ENCODE measurements at places on chromosomes 2 and 18.

- DNase-seq, result peak; percentile 96
Observed at GRCh38 chr2:109331896-109332848, 203.2 kb downstream of the SH3RF3 start.

DNA sequence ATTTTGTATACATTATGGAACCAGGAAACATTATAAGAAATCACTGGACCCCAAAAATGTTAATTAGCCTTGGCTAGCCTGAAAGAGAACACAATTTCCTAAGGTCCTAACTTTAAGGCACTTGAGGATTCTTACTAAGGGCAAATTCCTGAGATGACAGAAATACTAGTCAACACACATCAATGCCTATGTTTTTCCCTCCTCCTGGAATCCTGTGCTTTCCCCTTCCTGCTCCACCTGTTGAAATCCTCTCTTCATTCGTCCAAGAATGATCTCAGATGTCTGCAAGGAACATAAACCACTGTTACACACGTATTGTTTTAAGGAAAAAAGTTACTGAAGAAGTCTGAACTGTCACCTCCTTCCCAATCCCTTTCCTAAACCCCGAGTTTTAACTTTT lies 21.2 kb upstream of the DARS1 start:
- no peak for DNase-seq

- DNase-seq, result peak; percentile 82
Observed at GRCh38 chr2:163213661-163214081, 375.1 kb upstream of the KCNH7 start.

DNA sequence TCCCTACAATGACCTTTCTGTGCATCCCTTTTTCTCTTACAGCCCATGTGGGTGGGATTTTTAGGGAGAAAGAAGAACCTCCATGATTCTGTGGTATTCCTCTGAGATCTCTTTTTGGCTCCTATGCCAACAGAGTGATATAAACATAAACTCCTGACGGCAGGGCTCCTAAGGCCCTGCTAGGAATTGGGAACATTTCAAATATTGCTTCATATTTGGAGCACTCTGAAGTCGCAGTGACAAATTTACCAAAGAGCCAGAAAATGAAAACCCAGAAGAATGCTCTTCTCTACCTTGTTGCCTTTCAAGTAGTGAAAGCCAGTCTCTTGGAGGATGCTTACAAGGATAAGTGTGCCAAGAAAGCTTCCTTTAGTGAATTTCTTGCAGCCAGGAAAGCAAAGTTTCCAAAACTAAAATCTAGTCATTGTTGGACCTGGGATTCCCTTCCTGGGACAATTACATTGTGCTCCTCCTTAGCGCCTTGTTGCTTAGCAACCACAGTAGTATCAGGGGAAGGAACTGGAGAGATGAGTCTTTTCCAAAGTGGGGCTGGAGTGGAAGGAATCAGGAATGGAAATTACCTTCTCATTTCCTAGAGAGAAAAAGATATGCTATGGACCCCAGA lies 7.3 kb upstream of the SETBP1 start:
- peak; percentile 27 for DNase-seq

GRCh38 chr2:33121416-33121815 lies 174.7 kb downstream of the LTBP1 start:
- DNase-seq, result no peak

- DNase-seq, result no peak
Observed at GRCh38 chr2:8581601-8582041, 100.2 kb upstream of the ID2 start.

GRCh38 chr18:6404834-6405233 lies 9.9 kb downstream of the L3MBTL4 start:
- DNase-seq, result no peak

DNA sequence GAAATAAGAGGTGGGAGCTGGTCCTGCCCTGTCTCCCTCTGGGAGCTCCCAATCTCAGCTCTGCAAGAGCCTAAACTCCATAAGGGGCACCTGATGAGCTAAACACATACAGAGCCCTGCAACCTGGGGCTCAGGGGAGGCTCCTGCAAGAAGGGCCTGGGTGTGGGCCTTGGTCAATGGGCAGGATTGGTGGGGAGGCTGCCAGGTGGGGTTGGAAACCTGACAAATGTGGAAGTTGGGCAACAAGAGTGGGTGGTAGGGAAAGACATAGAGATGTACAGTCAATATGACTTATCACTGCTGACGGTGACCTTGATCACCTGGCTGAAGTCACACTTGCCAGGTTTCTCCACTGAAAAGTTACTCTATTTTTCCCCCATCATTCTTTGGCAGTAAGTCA lies 209.9 kb downstream of the TTC32 start:
- no peak for DNase-seq

DNA sequence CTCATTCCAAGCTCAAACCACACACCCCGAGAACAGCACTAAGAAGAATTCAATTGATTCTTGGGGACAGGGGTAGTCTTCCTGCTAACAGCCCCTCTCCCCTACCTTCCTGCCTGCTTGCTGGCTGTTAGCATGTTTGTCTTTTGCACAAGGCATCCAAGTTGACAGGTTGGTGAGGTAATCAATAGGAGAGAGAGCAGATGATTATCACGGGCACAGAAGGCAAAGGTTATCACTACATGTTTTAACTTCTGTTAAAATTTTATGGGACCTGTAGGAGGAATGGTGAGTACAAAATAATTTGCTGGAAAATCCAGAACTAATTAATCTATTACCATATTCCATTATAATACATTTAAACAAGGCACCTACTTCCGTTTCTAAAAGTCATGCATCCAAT lies 442.1 kb upstream of the TCF4 start:
- no peak for DNase-seq

DNA sequence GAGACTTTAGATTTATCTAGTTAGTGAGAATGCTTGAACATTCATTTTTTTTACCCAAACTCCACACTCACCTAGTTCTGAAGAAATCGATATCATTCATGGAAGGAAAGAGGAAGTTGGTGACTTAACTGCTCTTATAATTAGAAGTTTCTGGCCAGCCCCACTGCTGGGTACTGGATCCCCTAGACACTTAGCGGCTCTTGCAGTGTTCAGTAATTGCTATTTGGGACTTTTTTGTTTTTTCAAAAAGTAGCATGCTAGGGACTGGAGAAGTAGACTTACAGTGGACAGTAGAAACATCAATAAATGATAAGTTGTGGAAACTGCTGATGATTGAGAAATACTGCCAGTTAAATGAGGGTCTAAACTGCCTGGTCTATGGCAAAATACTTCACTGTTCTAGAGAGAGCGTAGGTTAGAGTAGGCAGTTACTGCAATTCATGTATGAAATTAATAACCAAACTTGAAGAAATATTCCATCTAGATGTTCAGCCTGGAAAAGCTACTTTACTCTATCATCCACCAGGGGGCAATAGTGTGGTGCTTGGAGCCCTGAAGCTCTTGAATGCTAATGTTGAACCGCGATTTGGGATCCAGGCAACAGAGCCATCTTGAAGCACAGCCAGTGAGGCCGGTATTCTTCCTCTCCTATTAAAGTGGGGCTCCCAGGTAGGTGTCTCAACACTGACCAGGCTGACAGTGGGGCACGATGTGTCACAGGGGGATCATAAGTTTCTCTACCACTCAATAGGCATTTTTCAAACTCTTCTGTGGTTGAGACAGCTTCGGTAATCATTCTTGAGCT lies 146.1 kb upstream of the SESTD1 start:
- peak; percentile 60 for DNase-seq

DNA sequence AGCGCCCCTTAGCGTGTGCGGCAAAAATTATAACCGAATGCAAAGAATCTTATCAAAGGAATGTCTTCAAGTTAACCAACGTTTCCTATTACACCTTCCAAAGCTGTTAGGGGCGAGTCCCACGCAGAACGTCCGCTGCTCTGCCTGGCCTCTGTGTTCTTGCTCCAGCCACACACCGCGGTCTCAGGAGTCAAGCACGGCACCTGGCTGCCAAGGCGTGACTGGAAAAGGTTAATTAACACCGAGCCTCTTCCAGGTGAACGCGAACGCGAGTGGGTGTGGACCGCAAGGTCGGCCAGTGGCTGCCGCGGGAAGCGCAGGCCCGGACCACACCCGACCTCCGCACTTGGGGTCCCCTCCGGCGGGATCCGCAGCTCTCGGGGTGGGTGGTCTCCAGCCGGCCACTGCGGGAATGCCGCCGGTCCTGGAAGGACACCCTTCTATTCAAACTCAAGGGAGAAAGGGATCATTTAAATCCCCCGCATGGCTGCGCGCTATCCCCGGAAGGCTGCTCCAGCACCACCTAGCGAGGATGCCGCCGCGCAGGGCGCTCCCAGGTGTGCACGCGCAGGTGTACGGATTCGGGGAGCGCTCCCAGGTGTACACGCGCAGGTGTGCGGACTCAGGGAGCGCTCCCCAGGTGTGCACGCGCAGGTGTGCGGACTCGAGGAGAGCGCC lies 830 bp downstream of the CYB5A start:
- no peak for DNase-seq

DNA sequence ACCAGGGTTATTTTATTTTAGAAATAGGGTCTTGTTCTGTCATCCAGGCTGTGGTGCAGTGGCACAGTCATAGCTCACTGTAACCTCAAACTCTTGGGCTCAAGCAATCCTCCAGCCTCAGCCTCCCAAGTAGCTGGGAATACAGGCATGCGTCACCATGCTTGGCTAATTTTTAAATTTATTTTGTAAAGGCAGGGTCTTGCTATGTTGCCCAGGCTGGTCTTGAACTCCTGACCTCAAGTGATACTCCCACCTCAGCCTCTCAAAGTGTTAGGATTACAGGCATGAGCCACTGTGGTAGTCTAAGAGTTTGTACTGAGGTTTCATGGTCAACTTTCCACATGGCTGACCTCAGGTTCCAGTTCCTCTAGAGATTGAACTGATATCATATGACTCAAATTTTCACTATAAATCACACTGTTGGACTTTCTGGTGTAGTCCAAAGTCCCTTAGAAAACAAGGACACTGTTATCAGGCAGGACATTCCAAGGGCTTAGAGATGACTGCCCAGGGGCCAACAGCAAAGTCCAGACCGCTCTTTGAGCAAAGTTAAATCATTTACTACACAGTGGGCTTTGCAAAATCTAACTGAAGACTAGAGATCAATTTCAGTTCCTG lies 82.0 kb upstream of the MEX3C start:
- peak; percentile 1 for DNase-seq

GRCh38 chr2:106886916-106887758 lies 1.2 kb upstream of the ST6GAL2 start:
- DNase-seq, result peak; percentile 3

DNA sequence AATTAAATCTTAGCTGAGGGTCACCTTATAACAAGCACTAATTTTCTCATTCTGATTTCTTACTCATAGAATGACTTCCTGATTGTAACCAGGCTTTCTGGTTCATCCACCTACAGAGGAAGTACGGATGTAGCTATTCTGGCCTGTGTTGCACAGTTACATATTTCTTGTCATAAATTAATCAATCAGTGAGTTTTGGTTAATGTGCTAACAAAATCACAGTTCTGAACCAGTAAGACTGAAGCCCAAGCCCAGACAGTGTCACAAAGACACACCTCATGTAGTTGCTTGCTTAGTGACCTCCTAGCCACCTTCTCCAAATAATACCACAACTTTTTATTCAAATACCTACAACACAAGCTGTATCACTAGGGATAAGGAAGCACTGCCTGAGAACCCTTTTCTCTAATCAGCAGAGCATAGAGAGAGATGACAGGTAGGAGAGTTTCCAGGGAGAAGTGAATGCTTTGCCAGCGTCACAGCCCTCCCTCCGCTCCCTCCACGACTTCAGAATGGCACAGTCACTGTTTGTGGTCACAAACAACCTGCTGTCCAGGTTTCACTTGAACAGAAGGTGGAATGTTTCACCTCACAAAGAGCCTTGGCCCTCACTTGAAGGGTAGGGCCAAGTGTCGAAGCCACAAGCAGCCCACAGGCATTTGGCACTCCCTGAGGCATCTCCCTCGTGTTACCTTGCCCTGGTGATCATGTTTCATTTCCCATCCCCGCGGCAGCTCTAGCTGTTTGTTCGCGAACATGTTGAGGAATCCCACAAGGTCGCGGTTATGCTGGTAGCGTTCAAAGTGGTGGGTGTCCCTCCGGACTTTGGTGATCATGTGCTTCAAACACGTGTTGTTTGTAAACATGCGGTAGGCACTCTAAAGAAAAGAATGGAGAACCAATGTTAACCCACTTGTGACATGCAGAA lies 120.8 kb upstream of the STK17B start:
- peak; percentile 96 for DNase-seq

- DNase-seq, result no peak
Observed at GRCh38 chr2:219995399-219995798, 368.0 kb downstream of the SLC4A3 start.

DNA sequence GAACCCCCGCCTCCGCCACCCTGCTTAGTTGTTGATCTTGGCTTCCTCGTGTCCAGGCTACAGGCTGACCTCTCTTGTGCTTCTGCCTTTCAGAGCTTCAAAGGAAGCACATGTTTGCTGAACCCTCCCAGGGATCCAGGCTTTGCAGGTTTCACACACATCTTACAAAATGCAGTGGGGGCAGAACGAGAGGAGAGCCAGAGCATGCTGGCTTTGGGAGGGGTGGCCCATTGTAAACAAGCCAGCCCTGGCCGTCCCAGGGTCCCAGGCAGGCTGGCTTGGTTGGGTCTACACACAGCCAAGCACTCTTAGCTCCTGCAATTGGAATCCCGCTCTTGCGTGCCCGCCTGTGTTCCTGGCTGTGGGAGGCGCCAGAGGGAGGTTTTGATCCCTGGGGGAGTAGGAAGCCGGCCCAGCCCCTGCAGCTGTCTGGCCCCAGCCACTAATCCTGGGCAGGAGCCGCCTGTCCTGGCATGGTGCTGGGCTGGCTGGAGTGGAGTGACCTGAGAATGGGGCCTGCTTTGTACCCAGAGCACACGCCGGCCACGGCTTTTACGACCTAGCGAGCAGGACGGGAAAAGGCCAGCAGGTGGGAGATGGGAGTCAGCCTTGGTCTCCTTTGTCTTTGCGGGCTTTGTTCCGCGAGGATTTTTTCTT lies 53.9 kb downstream of the SH3BP4 start:
- no peak for DNase-seq

DNA sequence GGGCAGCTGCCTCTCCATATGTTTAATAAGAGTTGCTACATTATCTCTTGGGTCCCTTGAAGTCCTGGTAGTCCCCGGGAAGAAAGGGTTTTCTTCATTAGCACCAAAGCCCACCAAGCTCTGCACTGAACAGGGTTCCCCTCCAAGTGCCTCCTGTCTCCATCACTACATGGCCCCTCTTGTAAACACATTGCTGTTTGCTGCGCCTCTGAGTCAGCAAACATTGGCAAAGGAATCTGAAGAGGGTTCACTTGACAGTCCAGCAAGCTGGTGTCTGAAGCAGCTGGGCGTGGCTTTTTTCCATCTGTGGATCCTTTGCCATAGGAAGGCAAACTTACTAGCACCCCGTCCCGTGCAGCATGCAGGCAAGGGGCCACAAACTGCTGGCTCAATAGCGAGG lies 82.8 kb downstream of the TEX51 start:
- DNase-seq, result no peak

- DNase-seq, result no peak
Observed at GRCh38 chr2:153770359-153770991, 101.2 kb upstream of the GALNT13 start.

GRCh38 chr18:54109131-54109683 lies 115.3 kb downstream of the MBD2 start:
- DNase-seq, result peak; percentile 41

DNA sequence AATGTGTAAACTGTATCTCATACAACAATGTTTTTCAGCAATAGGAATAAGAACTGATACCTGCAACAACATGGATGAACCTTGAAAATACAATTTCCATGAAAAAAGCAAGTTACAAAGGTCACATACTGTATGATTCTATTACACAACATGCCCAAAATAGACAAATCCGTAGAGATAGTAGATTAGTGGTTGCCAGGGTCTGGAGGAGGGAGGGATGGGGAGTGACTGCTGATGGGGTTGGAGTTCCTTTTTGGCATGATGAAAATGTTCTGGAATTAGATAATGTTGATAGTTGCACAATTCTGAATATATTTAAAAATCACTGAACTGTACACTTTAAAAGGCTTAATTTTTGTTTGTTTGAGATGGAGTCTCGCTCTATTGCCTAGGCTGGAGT lies 33.8 kb downstream of the UBXN4 start:
- no peak for DNase-seq
